SK-N-DZ (cell line): ENCODE measurements at places on chromosomes 3 and 15.

GRCh38 chr15:31483986-31484951 lies 157.6 kb downstream of the KLF13 start:
- DNase-seq, result no peak

DNA sequence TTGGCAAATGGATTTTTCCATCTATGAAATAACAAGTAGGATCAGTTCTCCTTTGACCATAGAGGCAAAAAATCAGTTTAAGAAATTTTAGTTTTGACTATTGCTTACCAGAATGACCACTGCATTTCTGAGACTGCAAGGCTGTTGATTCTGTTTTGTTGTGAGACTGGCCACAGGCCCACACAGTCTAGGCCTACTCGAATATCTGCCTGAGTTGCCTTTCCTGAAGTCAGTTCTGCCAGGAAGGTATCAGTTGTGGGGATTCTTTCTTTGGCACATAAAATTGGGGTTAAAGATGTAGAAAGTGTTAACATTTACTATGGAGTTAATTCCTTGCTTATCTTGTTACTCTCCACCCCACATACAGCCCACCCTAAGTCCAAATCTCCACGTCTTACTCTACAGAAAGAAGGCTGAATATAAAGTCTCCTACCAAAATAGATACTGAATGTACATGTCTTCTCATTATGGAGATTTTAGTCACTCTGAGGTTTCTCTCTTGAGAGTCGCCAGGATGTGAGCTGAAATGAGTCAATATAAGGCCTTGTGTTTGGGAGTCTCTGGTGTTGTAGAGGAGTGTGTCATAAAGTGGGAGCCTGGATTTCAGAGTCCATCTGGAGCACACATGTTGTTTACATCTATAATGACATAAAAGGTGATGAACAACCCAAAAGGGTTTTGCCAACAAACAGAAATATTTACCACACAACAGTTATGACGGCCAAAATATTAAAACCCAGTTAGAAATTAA lies 45.0 kb upstream of the WWTR1 start:
- DNase-seq, result no peak

DNA sequence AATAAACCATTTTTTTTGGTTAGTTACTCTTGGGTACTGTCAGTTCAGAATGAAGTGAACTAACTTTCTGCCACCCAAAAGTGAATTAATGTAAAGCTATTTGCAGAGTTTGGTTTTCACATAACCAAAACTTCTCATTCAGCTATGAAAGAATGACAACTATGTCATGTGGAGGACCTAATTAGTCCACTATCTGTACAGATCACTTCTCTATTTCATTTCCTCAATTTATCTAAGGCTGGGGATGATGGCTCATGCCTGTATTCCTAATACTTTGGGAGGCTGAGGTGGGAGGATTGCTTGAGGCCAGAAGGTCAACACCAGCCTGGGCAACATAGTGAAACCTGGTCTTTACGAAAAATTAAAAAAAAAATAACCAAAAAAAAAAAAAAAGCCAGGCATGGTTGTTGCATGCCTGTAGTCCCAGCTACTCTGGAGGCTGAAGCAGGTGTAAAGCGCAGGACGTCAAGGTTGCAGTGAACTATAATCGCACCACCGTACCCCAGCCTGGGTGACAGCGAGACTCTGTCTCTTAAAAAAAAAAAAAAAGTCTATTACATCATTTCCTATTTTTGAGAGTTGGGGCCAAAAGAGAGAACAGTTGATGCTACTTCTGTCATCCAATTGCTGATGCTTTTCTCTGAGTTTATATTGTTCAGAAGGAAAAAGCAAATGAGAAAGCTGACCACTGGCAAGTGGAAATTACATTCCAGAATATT lies 8.7 kb downstream of the HYPK start:
- no peak for DNase-seq

GRCh38 chr3:43207628-43208085 lies 78.7 kb upstream of the SNRK start:
- no peak for DNase-seq

- peak; percentile 47 for DNase-seq
Measured at GRCh38 chr15:98881526-98882520, 125.8 kb downstream of the PGPEP1L start.

DNA sequence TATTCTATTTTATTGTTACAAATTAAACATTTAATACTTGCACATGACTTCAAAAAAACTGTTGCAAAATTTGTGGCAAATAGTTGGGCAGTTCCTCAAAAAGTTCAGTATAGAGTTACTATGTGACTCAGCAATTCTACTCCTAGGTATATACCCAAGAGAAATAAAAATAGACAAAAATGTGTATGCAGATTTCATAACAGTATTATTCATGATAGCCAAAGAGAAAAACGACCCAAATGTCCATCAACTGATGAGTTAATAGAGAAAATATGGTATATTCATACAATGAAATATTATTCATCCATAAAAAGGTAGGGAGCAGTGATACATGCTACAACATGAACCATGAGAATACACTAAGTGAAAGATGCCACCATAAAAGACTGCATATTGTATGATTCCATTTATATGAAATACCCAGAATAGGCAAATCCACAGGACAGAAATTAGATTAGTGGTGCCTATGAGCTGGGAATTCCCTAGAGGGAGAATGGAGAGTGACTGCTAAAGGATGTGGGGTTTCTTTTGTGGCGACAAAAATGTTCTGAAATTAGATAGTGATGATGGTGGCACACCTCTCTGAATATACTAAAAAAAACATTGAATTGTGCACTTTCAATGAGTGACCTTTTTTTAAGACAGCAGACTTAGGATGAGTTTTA lies 31.6 kb upstream of the CLASP2 start:
- no peak for DNase-seq

- no peak for DNase-seq
Measured at GRCh38 chr3:10262027-10262426, 13.8 kb downstream of the TATDN2 start.
